Daoy (cell line): ENCODE measurements at places on chromosomes 12 and 14. TPM values are rescaled to one million over a fixed set of nuclear protein-coding genes. Genes with fewer than 3 reads are reported as not detected.

DNA sequence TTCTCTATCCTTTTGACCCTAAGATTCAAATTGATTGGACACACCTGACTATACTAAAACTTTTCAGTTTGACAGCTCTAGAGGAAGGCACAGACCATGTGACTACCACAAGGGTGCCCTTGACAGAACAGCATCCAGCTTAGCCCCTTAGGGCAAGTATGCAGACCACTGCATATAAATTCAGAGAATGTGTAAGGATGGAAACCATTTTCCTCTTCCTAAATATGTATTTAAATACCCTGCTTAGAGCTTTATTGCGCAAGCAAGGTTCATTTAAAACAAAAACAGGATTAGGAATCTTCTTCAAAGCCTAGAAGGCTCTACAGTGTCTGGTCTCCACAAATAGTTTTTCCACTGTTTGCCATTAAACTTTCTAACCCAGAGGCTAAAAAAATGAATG is 202.8 kb downstream of the MED13L start:
- no peak for DNase-seq

GRCh38 chr12:53078425-53079225 is 565 bp downstream of the SPRYD3 start:
- DNase-seq = no peak

- DNase-seq = peak; percentile 47
These were observed 165.7 kb downstream of the SRGAP1 start for GRCh38 chr12:64010069-64010686.

- no peak for DNase-seq
These were observed 7.9 kb upstream of the OR10G2 start for GRCh38 chr14:21642683-21643082.

- peak; percentile 66 for DNase-seq
These were observed 166.1 kb upstream of the CCND2 start for GRCh38 chr12:4107436-4107878.

DNA sequence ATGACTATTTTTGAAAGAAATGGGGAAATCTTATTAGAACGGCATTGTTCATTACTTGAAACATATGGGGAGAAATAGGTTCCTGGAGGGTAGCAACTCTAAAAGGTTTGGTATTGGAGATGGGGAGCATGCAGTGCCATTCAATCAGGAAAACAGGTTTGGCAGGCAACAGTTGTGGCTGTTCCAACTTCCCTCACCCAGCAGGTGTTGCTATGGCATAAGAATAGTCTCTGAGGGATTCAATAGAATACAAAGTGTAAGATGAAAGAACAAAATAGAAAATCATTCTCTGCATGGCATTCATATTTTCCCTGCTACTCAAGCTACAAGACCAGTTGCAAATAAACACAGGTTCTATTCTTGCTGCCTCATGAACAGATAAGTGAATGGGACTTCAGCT is 393.3 kb upstream of the RPL10L start:
- DNase-seq = no peak

DNA sequence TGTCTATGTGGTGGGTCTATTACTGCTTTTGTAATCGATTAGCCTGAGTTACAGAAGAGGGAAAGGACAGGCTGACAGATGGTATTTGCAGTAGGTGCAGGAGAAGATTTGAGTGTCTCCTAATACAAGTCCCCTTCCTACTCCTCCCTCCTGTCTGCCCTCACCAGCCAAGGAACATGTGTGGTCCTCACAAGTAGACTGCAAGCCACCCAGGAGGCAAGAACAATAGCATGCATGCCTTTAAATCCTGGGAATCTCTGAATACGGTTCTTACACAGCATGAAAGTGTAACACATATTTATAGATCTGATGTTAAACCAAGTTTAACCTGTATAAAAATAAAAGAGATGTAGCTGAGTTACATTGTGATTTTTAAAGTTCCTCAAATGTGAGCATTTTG is 117.0 kb downstream of the PTCSC3 start:
- no peak for DNase-seq

DNA sequence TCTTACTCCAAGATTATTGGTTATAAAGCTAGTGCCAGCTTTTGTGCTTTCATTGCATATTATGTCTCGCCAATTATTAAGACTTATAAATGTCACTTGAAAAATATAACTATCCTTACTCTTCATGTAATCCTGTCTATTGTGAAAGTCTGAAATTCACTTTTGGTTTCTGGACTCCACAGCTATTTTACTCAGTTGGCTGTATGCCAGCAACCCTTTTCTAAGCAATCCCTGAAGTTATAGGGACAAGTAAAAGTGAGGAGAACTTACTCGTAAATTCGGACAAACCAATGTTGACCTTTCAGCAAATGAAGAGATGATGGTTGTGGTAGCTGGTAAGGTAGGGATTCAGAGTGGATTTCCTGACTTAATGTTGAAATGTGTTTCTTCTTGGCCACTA is 196.3 kb downstream of the NPAS3 start:
- DNase-seq = no peak

DNA sequence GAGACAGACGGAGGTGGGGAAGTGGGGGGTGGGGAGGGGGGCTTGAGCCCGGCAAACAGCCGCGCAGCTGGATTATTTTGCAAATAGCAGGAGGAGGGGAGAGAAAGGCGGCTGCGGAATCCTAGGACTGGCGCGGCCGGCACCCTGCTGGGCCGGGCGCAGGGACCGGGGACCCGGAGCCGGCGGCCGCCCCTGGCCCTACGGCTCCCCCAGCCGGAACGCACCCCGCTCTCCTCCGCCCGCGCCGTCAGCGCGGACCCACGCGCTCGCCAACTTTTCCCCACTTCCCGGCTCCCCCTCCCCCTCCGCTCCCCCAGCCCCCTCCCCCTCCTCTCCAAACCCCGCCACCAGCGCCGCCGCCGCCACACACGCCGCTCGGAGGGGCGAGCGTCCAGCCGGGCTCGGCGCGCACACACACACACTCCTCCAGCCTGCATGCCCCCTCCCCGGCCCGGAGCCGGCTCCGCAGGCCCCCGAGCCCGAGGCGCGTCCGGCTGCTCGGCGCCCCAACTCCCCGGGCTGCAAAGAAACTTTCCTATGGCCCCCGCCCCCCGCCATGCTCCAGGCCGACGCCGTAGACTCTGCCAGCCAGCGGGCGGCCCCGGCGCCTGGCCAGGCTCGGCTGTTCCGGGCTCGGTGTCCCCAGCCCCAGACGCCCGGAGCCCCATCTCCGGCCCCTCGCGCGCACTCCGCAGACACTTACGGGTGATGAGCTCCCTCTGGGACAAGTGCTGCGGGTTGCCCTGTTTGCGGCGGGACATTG is 1.4 kb downstream of the BCL11B start:
- DNase-seq = peak; percentile 53

ZC2HC1C gene
- 1.4 and 4.3 TPM in 2 replicates for total RNA-seq

PPM1H gene
- 9.7 and 9.8 TPM in 2 replicates for total RNA-seq

SERPINA10 gene
- not detected in 2 replicates for total RNA-seq

CCND2 gene
- 44.1 and 49.5 TPM in 2 replicates for total RNA-seq

TESPA1 gene
- 1.1 and 5.8 TPM in 2 replicates for total RNA-seq

DBX2 gene
- total RNA-seq = not detected in 2 replicates

RPL10L gene
- total RNA-seq = 6.9 and 15.7 TPM in 2 replicates

CIROP gene
- not detected in 2 replicates for total RNA-seq

ACOT6 gene
- total RNA-seq = not detected in 2 replicates

IFI27 gene
- total RNA-seq = 19.1 and 24.6 TPM in 2 replicates

TRIAP1 gene
- 34.3 and 50.1 TPM in 2 replicates for total RNA-seq
